ENCODE measurements at places on chromosomes 1 and 21. TPM values are rescaled to one million over a fixed set of nuclear protein-coding genes. Genes with fewer than 3 reads are reported as not detected.

DNA sequence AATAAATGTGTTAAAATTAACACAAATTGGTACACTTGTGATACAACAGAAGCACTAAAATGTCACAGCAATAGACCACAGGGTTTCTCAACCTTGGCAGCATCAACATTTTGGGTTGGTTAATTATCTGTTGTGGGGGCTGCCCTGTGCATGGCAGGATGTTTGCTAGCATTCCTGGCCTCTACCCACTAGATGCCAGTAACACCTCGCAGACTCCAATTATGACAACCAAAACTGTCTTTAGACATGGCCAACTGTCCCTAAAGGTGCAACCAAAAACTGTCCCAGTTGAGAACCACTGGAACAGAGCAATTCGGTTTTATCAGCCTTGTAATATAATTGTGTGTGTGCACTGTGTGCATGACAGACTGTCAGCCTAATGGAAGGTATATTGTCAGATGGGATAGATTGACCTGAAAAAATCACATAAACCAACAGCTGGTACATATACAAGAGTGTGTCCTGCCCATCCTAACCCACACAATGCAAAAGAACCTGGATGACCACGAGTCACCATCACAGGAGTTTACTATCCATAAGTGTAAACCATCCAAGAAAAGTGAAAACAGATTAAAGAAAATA lies 13.5 kb upstream of the ERG start:
- no peak overlapping the region for H3K27ac ChIP-seq
- no peaks in the 10 kb centered on the region for H3K36me3 ChIP-seq
- DNase-seq = no peak
- no peak overlapping the region for H3K4me3 ChIP-seq
- H3K27me3 ChIP-seq = peaks cover 11% of the 10 kb centered on the region

DNA sequence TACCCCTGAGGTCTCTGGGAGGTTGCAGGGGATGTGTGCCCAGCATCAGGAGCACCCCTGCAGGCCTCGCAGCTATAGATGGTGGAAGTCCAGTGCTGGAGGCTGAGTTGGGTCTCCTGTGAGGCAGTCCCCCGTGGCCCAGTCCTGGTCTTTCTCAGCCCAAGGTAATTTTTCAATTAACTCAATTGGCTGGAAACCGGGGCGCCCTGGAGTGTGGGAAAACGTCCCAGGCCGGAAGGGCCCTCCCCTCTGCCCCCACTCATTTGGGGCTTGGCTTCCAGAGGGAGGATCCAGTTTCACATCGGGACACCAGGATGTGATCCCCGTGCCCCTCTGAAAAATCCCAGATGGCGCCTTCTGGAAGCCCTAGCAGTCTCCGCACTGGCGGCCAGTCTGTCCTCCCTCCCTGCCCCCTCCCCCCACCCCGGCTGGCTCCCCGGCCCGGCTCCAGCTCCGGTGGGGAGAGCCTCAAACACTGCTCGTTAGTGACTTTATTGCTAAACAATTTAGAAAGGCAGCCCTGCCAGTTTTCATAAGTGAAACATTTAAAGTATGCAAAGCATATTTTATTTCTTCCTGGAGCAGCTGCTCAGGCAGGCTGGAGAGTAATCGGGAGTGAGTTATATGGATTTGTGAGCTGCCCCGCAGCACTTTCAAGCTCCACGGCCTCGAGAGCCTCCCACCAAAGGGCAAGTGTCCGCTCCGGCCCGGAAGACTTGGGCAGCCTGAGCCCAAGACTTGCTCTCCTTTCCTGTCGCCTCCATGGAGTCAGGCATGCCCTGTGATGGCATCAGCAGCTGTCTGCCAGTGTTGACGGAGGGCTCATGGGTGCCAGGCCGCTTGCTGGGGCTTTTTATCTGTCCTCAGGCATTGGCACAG lies 208.2 kb upstream of the TMEM51 start:
- H3K27ac ChIP-seq = no peak overlapping the region
- H3K4me3 ChIP-seq = no peak overlapping the region
- H3K4me1 ChIP-seq = peaks cover 8% of the 10 kb centered on the region
- H3K27me3 ChIP-seq = no peaks in the 10 kb centered on the region
- peak; percentile 29 for DNase-seq
- no peaks in the 10 kb centered on the region for H3K36me3 ChIP-seq

DNA sequence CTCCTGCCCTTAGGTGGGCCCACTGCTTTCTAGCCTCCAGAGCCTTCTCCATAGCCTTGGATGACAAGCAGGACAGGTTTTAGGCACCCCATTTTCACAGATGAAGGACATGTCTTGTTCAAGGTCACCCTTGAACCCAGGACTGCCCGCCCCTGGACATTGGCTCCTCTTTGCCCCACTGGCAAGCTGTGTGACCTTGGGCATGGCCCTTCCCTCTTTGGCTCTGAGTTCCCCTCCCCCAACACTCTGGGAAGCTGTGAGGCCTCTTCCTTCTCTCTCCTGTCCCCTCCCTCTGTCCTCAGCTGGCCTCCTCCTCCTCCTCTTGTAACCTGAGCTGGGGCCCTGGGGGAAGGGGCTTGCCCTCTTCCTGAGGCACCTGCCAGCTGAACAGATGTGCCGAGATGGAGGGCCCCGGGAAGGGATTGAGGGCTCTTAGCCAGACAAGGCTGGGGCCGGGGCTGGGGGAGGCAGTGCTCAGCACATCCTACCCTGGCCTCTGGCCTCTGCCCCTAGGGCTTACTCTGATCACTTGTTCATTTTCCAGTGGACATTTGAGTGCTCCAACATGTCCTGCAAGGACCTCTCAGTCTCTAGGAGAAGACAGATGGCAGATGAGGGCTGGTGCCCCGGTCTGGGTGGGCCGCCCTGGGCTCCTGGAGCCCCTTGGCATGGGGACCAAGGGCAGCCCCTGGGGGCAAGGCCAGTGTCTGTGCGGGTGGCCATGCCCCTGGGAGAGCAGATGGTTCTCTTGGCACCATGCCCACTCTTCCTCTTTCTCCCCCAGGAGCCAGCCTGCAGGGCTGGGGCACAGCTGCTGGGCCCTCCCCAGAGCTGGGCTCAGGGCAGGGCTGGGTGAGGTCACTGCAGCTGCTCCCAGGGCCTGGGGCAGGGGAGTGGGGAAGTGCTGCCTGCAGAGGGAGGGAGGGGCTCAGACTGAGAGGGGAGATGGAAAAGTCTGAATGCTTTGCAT lies 10.7 kb downstream of the FOXO6 start:
- no peak overlapping the region for H3K4me3 ChIP-seq
- no peaks in the 10 kb centered on the region for H3K27me3 ChIP-seq
- H3K4me1 ChIP-seq = peaks cover 26% of the 10 kb centered on the region
- peaks cover 4% of the 10 kb centered on the region for H3K36me3 ChIP-seq

DNA sequence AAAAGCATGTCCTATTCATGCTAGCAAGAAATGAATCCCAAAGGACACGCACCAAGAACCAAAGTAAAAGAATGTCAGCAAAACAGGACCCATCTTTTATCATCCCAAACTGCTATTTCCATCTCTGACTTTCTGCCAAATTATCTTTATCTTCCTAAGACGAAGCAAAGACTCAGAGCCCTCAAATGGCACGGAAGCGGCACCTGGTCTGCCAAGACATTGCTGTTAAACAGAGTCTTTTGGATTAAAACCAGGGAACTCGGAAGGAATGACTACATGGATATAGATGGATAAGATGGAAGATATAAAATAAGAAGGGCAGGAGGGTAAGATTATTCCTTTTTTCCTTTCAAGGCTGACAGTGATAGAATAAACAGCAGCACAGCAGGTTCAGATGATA lies 60.8 kb upstream of the LBR start:
- no peaks in the 10 kb centered on the region for H3K36me3 ChIP-seq
- no peak overlapping the region for H3K4me3 ChIP-seq
- H3K4me1 ChIP-seq = no peaks in the 10 kb centered on the region
- H3K27me3 ChIP-seq = no peaks in the 10 kb centered on the region

DNA sequence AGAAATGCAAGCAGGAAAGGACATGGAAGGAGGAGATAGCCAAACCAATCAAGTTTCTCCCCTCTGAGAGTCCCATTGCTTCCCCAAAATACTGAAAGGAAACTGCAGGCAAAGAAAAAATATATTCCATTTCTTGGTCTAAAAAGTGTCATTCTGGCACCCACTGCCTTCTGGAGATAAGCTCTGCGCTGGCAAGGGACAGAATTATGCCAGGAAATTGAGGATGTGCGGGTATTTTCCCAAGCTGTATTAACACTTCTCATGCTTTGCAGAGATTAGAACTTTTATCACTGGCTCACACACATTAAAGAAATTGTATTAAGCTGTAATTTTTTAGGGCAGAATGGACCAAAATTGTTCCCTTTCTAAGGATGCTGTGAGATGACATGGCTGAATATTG lies 381.2 kb upstream of the DUSP10 start:
- DNase-seq = no peak
- H3K27me3 ChIP-seq = peaks cover 3% of the 10 kb centered on the region
- no peak overlapping the region for H3K4me3 ChIP-seq

GRCh38 chr1:101086783-101087182 lies 61.2 kb upstream of the DPH5 start:
- no peaks in the 10 kb centered on the region for H3K4me1 ChIP-seq
- H3K27ac ChIP-seq = no peak overlapping the region
- no peak for DNase-seq
- no peaks in the 10 kb centered on the region for H3K27me3 ChIP-seq

GRCh38 chr21:42102076-42102475 lies 31.0 kb downstream of the UMODL1 start:
- no peaks in the 10 kb centered on the region for H3K27me3 ChIP-seq
- H3K36me3 ChIP-seq = no peaks in the 10 kb centered on the region
- DNase-seq = no peak
- H3K4me3 ChIP-seq = no peak overlapping the region

GRCh38 chr1:32413507-32414185 lies 19.4 kb upstream of the BSDC1 start:
- peak; percentile 85 for DNase-seq
- H3K27ac ChIP-seq = no peak overlapping the region
- H3K4me3 ChIP-seq = no peak overlapping the region
- no peaks in the 10 kb centered on the region for H3K27me3 ChIP-seq
- no peaks in the 10 kb centered on the region for H3K36me3 ChIP-seq

DNA sequence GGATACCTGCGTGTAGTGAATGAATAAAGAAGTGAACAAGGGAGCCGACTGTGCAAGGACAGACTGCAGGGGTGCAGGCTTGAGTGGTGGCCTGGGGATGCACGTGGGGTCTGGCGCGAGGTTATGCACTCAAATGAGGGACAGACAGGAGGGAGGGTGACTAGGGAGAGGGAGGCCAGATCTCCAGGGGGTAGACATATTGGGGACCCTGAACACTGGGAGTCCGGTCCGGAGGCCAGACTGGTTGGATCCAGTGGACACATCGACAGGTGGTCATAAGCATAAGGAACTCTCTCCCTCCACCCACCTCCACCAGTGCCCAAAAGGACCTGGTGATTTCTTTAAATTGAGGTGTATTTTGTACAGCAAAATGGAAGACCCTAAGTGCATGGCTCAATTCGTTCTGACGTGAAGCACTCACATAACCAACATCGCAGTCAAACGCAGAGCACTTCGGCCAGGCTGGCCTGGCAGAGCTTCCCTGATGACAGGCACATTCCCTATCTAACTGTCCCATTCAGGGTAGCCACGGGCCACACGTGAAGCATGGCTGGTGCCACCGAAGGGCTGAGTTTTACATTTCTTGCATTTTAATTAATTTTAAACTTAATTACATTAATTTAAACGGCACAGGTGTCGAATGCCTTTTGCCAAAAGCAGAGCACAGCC lies 14.0 kb downstream of the WNT3A start:
- H3K27me3 ChIP-seq = peaks cover 16% of the 10 kb centered on the region
- no peak overlapping the region for H3K27ac ChIP-seq
- DNase-seq = no peak
- no peaks in the 10 kb centered on the region for H3K36me3 ChIP-seq

DNA sequence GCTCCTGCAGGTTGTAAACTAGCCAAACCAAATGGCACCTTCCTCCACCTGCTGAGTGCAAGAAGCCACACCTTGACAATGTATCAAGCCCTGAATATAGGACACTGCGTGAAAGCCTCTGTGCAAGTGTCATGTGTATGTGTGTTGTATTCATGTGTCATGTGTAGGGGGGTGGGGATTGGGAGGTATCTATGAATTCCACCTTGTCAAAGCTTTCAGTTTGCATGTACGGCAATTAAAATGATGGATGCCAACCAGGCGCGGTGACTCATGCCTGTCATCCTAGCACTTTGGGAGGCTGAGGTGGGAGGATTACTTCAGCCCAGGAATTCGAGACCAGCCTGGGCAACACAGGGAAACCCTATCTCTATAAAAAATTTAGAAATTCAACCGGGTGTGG lies 19.8 kb downstream of the CD34 start:
- peaks cover 2% of the 10 kb centered on the region for H3K27me3 ChIP-seq
- DNase-seq = no peak
- H3K36me3 ChIP-seq = no peaks in the 10 kb centered on the region
- H3K27ac ChIP-seq = no peak overlapping the region

DNA sequence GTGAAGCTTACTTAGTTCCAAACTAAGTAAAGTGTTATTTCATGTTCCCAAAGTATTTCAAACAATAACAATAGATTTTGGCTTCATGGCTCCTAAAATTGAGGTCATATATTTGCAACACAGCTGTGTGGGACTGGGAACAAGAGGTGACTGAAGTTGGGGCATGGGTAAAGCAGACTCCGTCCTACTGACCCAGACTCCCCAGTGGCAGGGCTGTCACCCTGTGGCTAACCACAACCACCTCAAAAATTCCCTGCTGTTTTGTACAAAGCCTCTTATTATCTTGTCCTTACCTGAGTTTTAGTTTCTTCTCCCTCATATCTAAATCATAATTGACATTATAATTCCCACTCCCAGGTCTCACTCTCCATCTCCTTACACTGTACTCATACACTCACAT lies 117.6 kb downstream of the PTGER3 start:
- DNase-seq = no peak
- no peak overlapping the region for H3K27ac ChIP-seq
- no peak overlapping the region for H3K4me3 ChIP-seq
- no peaks in the 10 kb centered on the region for H3K36me3 ChIP-seq

- H3K27ac ChIP-seq = no peak overlapping the region
- H3K36me3 ChIP-seq = no peaks in the 10 kb centered on the region
- DNase-seq = no peak
These were observed 1.9 kb upstream of the HLCS start for GRCh38 chr21:36968414-36968813.

GRCh38 chr1:159941141-159941540 lies 4.3 kb downstream of the IGSF9 start:
- no peaks in the 10 kb centered on the region for H3K27me3 ChIP-seq
- peaks cover 6% of the 10 kb centered on the region for H3K4me1 ChIP-seq
- H3K36me3 ChIP-seq = no peaks in the 10 kb centered on the region
- no peak overlapping the region for H3K27ac ChIP-seq
- DNase-seq = no peak

- no peaks in the 10 kb centered on the region for H3K36me3 ChIP-seq
- H3K27me3 ChIP-seq = no peaks in the 10 kb centered on the region
- peaks cover 15% of the 10 kb centered on the region for H3K4me1 ChIP-seq
- no peak overlapping the region for H3K4me3 ChIP-seq
- no peak overlapping the region for H3K27ac ChIP-seq
These were observed 135.5 kb downstream of the TNFSF18 start for GRCh38 chr1:172915271-172915670.

MARCKSL1 gene
- 425 TPM for total RNA-seq

TMEM125 gene
- not detected for total RNA-seq

KRTAP12-2 gene
- 1.8 TPM for total RNA-seq

ESPN gene
- total RNA-seq = not detected

SLC5A9 gene
- total RNA-seq = not detected

ZNF593OS gene
- not detected for total RNA-seq

RNU1-3 gene
- total RNA-seq = 1,908 TPM

NEGR1 gene
- 10.6 TPM for total RNA-seq

BRINP3 gene
- 0.76 TPM for total RNA-seq

Measured in A673 (cell line).